Glutamatergic neuron (in vitro differentiated cells): ENCODE measurements at places on chromosomes 7 and 10. TPM values are rescaled to one million over a fixed set of nuclear protein-coding genes. Genes with fewer than 3 reads are reported as not detected.

- H3K27me3 ChIP-seq = peaks cover 13% of the 10 kb centered on the region
- peaks cover 20% of the 10 kb centered on the region for H3K36me3 ChIP-seq
- no peak overlapping the region for H3K4me3 ChIP-seq
- H3K4me1 ChIP-seq = peaks cover 10% of the 10 kb centered on the region
- peak overlapping the region; percentile 68 for H3K27ac ChIP-seq
- peak; percentile 63 for DNase-seq
Observed at GRCh38 chr7:150992833-150993302, 2.1 kb downstream of the NOS3 start.

ZSCAN21 gene
- total RNA-seq = 26.3 TPM

DNA sequence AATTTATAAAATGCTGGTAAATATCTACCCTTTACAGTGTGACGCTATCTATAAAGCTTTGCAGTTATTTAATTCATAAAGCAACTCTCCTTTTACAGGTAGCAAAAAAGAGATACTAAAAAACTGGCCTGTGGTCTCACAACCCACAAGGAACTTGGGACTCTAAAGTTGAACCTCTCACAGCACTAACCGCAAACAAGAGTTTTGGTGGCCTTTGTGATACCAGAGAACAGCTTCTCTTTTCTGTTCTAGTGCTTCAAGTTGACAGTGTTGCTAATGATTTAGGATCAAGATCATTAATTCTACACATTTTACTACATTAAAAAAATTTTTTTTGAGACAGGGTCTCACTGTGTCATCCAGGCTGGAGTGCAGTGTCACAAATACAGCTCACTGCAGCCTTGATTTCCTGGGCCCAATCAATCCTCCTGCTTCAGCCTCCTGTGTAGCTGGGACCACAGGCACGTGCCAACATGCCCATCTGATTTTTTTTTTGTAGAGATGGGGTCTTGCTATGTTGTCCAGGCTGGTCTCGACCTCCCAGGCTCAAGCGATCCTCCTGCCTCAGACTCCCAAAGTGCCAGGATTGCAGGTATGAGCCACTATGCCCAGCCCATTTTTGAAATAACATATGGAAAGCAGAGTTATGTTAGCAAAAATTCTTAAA is 56.0 kb upstream of the ST8SIA6 start:
- no peaks in the 10 kb centered on the region for H3K4me1 ChIP-seq
- DNase-seq = no peak
- H3K27ac ChIP-seq = no peak overlapping the region
- peaks cover 3% of the 10 kb centered on the region for H3K27me3 ChIP-seq
- no peak overlapping the region for H3K4me3 ChIP-seq

- no peaks in the 10 kb centered on the region for H3K27me3 ChIP-seq
- H3K27ac ChIP-seq = no peak overlapping the region
- H3K4me1 ChIP-seq = no peaks in the 10 kb centered on the region
- DNase-seq = no peak
- H3K4me3 ChIP-seq = no peak overlapping the region
Observed at GRCh38 chr10:74079028-74079935, 71.3 kb downstream of the AP3M1 start.

DNA sequence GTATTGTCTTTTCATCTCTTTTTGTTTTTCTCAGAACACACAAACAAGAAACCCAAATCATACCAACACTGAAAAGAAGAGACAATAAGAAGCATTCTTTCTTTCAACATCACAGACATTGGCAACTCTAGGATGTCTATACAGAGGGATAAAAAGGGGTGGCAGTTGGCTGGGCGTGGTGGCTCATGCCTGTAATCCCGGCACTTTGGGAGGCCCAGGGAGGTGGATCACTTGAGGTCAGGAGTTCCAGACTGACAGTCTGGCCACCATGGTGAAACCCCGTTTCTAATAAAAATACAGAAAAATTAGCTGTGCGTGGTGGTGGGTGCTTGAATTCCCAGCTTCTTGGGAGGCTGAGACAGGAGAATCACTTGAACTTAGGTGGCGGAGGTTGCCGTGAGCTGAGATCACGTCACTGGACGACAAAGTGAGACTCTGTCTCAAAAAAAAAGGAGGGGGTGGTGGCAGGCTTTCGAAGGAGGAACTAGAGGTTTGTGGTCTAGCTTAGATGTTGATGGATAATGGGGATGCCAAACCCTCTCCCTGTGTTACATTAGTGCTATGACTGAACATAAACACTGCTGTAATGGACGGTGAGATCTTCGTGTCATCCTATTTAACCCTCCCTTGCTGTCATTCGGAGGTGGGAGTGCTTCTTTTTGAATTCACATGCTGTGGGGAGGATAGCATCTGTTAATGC is 9.4 kb downstream of the CNNM2 start:
- H3K27me3 ChIP-seq = no peaks in the 10 kb centered on the region
- no peak for DNase-seq
- no peak overlapping the region for H3K27ac ChIP-seq
- H3K4me3 ChIP-seq = no peak overlapping the region

PRLHR gene
- total RNA-seq = 0.22 TPM

GRCh38 chr10:129594811-129595210 is 127.8 kb downstream of the MGMT start:
- peaks cover 33% of the 10 kb centered on the region for H3K36me3 ChIP-seq
- no peak overlapping the region for H3K27ac ChIP-seq
- DNase-seq = no peak
- no peaks in the 10 kb centered on the region for H3K4me1 ChIP-seq
- H3K27me3 ChIP-seq = peaks cover 2% of the 10 kb centered on the region

DNA sequence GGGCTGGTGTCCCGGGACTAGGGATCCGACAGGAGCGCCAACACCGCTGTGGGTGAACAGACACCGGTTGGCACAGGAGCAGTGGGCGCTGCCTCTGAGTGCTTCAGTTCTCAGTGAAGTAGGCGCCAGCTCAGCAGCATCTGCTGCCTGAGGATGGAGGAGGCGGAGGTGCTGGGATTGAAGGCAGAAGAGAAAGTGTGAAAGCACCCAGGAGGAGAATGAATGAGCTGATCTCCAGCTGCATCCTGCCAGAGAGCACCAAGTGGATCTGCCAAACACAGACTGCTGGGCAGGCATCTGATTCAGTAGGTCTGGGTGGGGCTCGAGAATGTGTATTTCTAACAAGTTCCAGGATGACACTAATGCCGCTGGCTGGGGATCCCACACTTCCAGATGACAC is 74.5 kb downstream of the LANCL2 start:
- no peaks in the 10 kb centered on the region for H3K36me3 ChIP-seq
- no peak overlapping the region for H3K4me3 ChIP-seq
- H3K27ac ChIP-seq = no peak overlapping the region
- DNase-seq = no peak

AVL9 gene
- total RNA-seq = 46.8 TPM

- DNase-seq = no peak
- H3K4me1 ChIP-seq = peaks cover 5% of the 10 kb centered on the region
- no peak overlapping the region for H3K4me3 ChIP-seq
- no peak overlapping the region for H3K27ac ChIP-seq
Observed at GRCh38 chr7:26593896-26594295, 270.5 kb downstream of the SKAP2 start.

DNA sequence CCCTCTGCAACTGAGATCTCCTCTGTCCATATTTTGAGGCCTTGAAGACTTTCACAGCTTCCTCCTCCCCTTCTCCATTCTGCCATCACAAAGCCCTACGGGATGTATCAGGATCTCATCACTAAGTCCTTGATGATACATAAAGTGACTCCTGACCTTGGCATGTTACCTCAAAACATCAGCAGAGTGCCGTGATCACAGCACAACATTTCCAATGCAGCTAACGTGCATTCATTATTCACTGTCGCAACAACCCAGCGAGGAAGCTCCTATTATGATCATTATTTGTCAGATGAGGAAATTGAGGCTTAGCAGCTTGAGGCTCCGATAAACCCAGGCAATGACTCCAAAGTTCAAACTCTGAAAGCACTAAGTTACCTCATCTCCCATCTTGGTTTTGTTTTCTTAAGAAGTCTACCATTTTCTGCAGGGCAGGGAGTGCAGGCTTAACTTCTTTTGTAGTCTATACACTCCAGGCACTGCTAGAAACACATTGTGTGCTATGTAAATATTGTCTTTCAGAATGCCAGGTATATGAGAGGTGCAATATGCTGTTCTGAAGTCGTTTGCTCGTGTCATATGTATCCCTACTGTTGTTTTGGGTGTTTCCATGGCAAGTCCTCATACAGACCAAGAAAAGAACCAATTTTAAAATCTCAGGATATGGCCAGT is 80.6 kb upstream of the C1QL3 start:
- H3K36me3 ChIP-seq = no peaks in the 10 kb centered on the region
- peaks cover 18% of the 10 kb centered on the region for H3K4me1 ChIP-seq
- no peak for DNase-seq

- no peaks in the 10 kb centered on the region for H3K27me3 ChIP-seq
- no peak overlapping the region for H3K27ac ChIP-seq
- H3K36me3 ChIP-seq = no peaks in the 10 kb centered on the region
- H3K4me3 ChIP-seq = no peak overlapping the region
Observed at GRCh38 chr10:53315709-53316108, 543.1 kb upstream of the MBL2 start.

DNA sequence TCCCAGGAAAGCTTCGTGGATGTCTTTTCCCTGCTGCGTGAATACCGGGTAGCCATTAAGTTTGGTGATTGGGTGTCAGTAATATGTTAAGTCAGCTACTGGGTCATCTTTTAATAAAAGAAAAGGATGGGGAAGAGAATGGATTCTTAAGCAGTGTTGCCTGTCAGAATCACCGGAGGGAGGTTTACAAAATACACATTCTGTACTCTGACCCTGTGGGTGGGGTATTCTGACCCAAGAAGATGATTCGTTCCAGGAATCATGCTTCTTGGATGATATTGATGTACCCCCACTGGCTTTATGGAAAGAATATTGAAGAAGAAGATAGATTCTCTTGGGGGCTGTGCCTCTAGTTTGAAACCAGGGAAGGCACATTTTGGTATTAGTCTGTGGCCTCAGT is 18.3 kb downstream of the SGPL1 start:
- H3K36me3 ChIP-seq = no peaks in the 10 kb centered on the region
- no peak overlapping the region for H3K4me3 ChIP-seq
- H3K27me3 ChIP-seq = no peaks in the 10 kb centered on the region

- H3K27ac ChIP-seq = no peak overlapping the region
- peaks cover 3% of the 10 kb centered on the region for H3K27me3 ChIP-seq
- H3K4me3 ChIP-seq = no peak overlapping the region
- H3K4me1 ChIP-seq = peaks cover 14% of the 10 kb centered on the region
- H3K36me3 ChIP-seq = peaks cover 24% of the 10 kb centered on the region
Observed at GRCh38 chr7:2022737-2023250, 210.0 kb downstream of the MAD1L1 start.

GRCh38 chr7:115924411-115924810 is 106.2 kb downstream of the TFEC start:
- H3K36me3 ChIP-seq = no peaks in the 10 kb centered on the region
- H3K4me1 ChIP-seq = peaks cover 8% of the 10 kb centered on the region
- H3K4me3 ChIP-seq = no peak overlapping the region

DNA sequence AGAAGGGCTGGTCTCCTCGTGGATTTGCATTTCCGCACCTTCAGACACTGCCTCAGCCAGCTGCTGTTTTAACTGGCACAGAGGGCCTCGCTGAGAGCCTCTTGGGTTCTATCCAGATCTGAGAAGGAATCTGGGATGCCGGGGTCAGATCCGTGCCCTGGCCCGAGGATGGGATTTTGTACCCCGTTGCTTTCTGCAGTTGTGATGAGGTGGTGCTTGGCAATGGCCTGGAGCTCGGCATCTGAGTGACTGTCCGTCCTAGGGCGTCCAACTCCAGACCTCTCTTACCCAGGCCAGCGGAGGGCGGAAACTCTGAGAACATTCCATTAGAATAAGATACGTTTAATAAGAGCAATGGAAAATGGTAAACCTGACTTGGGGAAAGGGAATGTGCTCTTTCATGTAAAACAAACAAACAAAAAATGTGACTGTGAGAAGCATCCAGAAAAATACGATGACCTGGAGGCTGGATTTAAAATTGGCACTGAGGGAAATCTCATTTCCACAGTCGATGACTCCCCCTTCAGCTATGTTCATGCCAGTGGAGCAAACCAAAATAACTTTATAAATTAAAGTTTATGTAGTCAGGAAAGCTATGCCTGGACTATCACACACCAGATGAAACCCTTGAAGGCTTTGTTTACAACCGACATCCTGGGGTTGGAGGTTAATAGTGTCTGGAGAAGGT is 39.6 kb downstream of the GRK5 start:
- H3K4me3 ChIP-seq = no peak overlapping the region
- peaks cover 52% of the 10 kb centered on the region for H3K4me1 ChIP-seq
- no peaks in the 10 kb centered on the region for H3K36me3 ChIP-seq
- no peak for DNase-seq
- peak overlapping the region; percentile 40 for H3K27ac ChIP-seq

DNA sequence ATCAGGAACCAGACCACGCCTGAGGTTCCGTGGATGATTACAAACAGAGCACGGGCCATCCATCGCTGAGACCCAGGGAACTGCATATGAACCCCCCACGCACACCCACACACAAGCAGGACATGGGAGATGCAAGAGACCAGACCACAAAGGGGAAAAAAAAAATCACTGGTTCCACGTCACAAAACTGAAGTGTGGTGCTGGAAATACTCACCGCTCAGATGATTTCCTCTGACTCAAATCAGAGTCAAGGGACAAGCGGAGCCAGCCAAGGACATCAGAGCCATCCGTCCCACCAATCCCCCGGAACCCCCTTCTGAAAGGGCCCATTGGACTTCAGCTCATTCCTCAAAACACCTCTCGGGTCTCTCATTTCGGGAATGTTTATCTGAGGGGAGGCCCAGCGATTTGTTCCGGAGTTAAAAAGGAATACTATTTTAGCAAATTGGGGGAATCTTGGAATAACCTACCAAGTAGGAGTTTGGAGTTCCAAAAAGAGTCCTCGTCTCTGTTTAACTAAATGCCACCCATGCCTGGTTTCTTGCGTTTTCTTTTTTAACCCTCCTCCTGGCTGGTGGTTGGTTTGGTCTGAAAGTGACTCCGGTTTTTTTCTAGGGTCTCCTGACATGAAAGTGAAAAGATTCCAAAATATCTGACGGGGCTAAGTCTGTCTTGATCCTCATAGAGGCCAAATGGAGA is 15.0 kb downstream of the SNX8 start:
- H3K27me3 ChIP-seq = no peaks in the 10 kb centered on the region
- no peaks in the 10 kb centered on the region for H3K36me3 ChIP-seq
- no peaks in the 10 kb centered on the region for H3K4me1 ChIP-seq
- H3K27ac ChIP-seq = no peak overlapping the region

DNA sequence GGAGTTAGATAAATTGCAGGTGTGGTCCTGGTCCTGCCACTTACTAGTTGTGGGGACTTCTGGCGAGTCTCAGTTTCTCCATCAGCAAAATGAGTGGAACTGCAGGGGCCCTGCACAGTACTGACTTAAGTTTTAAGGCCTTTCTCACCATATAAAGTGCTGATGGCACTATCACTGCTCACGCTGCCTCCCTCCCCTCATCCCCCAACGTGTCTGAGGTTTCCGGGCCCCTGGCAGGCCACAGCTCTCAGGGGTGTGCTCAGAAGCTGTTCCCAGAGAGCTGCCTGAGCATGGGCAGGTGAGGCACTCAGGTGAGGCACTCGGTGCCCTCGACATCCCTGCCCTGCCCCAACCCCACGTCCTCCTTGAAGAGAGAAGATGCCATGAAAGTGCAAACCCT is 74.2 kb downstream of the VOPP1 start:
- H3K27ac ChIP-seq = no peak overlapping the region
- no peak for DNase-seq
- H3K4me1 ChIP-seq = peaks cover 3% of the 10 kb centered on the region
- no peaks in the 10 kb centered on the region for H3K27me3 ChIP-seq
- H3K4me3 ChIP-seq = no peak overlapping the region
